ENCODE measurements at places on chromosomes 13 and 19.

DNA sequence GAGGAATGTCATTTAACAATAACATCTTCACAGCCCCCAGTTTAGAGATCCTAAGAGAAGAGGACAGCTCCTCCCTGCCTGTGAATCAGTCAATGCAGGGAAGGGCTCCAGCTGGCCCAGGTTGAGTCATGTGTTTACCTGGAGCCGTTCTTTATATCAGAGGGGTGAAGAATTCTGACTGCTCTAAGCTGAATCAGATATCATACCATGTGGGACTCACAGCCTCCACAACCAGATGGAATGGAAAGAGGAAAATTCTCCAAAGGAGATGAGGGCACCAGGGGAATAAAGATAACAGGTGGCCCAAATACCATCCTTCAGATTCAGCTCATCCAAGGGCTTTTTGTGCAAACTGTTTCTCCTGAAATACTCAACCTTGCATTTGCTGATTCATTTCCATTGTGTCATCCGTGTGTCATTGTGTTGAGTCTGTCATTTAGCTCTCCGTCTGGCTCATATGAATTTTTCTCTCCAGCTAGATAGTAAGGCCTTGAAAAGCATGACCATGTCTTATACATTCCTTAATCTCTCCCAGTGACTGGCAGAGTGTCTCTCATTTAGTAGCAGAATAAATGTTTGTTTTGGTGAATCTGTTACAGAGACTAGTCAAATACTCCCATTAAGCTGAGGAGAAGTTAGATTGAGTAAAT, 217.9 kb downstream of the RFC3 start:
- DNase-seq: no peak

DNA sequence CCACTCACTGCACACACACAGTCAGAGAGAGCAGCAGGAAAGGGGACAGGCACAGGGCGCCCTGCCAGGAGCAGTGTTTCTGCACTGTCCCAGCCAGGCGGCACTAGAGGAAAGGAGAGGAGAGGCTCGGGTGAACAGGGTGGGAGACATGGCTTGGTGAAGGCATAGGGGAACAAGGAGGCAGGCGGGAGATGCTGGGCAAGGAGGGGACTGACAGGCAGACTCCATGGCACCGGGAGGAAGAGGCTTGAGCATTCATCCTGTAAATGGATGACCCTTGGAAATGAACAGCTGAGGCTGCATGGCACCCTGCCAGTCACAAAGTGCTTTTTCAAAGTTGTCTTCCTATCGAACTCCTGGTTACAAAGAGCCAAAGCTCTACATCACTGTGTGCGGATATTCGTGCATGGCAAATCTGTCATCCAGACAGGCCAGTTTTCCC, 22.4 kb downstream of the MED26 start:
- no peak for DNase-seq

- no peak for DNase-seq
Observed at GRCh38 chr19:33203529-33203928, 9.4 kb downstream of the LRP3 start.

GRCh38 chr13:75326173-75327134, 155.5 kb downstream of the TBC1D4 start:
- peak; percentile 76 for DNase-seq

- DNase-seq: peak; percentile 89
Observed at GRCh38 chr19:41352609-41353465, 885 bp downstream of the TGFB1 start.

GRCh38 chr19:42129399-42130253, 2.6 kb downstream of the POU2F2 start:
- no peak for DNase-seq
